Central memory CD8-positive, alpha-beta T cell (primary cell): ENCODE measurements at places on chromosomes 6 and 20.

GRCh38 chr6:96468681-96469224 is 52.9 kb upstream of the UFL1 start:
- no peak for DNase-seq

DNA sequence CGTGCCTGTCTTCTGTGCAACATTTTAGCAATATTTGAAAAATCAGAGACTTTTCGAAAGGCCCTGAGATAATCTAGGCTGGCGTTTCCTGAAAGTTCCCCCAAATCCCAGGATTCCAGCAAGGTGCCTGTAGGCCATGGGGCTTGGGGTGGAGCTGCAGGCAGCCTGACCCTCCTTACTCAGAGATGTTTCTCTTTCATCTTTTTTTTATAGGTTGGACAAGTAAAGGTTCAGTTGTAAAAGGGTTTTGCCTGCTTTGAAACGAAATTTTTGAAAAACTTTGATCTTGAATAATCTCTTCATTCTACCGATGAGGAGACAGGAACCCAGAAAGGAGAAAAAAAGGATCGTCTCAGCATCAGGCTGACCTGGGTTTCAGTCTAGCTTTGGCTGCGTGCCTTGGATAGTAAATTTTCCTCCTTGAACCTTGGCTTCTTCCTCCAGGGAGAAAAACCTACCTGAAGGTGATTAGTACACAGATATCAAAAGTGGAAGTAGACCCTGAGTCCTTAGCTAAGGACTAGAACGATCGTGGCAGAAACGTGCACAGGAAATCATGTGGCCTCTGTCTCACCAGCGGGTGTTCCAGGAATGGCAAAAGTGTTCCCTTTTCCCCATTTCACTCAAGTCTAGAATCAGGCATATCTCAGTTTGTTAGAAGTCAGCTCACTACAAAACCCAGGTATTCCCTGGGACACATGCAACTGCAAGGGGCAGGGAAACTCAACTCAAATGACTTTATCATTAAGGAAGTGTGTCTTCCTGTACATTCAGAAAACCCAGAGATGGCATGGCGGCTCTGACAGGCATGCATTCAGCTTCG is 128.2 kb upstream of the PTPN1 start:
- DNase-seq = no peak

GRCh38 chr20:53124075-53124551 is 152.0 kb downstream of the TSHZ2 start:
- DNase-seq = no peak

DNA sequence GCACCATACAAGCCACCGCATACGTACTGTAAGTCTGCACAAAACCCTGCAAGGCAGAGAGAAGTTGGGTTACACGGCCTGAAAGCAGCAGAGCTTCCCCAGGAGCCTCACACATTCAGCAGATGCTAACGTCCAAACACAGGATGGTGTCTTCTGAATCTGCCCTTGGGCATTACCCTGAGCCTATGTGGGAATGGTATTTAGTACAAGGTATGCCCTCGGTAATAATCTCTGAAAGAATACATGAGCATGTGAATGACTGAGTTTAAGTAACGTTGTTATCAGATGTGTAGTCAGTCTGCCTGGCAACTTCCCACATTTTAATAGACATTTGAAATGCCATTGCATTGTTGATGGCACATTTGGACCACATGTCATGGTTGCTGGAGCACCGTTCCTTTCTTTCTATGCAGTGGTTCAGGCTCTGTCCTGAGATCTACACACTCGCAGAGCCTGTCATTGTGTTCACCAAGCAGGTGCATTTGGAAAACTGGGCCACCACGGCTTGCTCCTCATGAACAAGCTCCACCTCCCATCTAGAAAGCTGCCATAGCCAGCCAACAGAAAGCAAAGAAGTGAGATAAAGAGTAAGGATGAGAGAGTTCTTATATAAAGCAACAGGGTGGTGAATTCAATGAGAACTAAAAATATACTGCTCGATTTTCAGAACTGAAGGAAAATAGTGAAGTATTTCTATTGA is 136.5 kb upstream of the GGTLC1 start:
- no peak for DNase-seq

- no peak for DNase-seq
These were observed 9.3 kb upstream of the NNAT start for GRCh38 chr20:37511610-37512275.

DNA sequence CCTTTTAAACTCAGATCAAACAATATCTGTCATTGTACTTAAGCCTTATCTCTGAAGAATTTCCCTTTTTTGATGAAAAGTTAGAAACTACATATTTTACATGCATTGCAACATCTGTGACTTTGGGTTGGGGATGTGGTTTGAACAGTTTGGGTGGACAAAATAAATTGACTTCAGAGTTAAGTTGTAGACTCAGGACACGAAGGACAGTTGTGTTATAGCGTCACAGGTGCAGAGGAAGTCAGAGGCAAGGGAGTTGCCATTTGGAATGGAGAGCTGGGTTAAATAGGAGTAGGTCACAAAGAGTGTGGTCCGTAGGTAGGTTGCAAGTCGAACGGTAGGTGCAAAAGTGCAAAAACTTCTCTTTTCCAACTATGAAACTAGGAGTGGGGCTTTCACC is 46.0 kb downstream of the ZFAND3 start:
- no peak for DNase-seq

DNA sequence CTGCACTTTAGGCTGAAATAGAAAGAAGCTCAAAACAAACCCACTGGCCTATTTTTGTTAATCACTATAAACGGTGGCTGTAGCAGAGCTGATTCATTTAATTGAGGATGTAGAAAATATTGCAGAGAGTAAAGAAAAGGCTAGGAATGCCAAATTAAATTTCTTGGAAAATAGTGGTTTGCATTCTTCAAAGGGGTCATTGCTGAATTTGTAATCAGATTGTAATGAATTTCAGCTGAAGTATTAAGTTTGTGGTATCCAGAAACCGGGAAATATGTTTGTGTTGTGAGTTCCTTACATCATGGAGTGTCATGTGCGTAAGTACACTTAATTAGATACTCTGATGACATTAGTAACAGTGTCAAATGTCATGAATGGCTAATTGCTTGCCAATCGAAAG is 203.0 kb downstream of the SAMD5 start:
- no peak for DNase-seq

DNA sequence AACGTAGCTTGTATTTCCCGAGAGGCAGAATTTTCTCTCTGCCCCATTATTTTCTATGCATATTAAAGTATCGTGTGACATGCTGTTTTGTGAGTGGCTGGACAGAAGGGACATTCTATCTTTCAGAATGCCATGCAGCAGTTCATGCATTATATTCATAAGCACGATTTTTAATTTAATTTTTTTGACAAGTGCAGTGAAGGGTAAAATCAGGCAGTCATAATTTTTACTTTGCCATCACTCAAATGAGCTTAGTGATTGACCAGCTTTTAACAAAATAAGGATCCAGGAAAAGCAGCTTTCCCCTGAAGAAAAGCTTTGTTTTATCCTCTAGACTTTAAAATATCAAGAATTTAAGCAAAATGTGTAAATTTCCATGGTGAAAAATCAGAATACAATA is 673.3 kb downstream of the KIF16B start:
- no peak for DNase-seq

- DNase-seq = no peak
These were observed 18.0 kb upstream of the NCOA6 start for GRCh38 chr20:34843421-34843820.
